PC-3 (cell line): ENCODE measurements at places on chromosomes 6 and 20.

DNA sequence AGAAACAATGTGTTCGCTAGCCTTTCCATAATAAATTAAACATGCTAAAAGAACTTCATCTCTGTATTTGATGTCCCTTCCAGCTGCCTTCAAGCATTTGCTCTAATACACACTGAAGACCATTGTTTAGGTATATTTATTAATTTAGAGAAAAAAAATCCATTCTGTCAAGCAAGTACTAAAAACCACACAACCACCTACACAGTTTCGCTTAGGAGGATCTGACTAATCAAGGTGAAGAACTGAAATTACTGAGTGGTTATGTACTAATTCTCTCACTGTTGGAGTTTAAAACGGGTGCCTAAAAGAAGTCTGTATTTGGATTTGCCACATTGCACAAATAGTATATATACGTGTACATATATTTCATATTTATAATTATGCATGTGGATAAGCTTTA lies 58.9 kb downstream of the GMDS start:
- DNase-seq = no peak

DNA sequence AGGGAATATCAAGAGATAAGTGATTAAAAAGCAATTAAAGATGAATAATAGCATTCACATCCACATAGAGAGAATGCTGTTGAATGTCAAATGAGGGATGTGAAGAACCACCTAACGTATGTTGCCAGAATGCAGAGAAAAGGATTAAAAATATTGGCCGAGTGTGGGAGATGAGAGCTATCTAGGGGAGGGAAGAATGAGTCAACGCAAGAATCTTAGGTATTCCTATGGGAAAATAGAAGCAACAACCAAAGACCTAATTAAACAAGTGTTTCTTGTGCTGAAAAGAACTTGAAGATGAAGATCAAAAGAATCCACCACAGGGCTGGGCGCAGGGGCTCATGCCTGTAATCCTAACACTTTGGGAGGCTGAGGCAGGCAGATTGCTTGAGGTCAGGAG lies 12.2 kb upstream of the RSPH3 start:
- DNase-seq = no peak

- no peak for DNase-seq
These were observed 7.1 kb downstream of the ELOVL2 start for GRCh38 chr6:11036977-11037430.

DNA sequence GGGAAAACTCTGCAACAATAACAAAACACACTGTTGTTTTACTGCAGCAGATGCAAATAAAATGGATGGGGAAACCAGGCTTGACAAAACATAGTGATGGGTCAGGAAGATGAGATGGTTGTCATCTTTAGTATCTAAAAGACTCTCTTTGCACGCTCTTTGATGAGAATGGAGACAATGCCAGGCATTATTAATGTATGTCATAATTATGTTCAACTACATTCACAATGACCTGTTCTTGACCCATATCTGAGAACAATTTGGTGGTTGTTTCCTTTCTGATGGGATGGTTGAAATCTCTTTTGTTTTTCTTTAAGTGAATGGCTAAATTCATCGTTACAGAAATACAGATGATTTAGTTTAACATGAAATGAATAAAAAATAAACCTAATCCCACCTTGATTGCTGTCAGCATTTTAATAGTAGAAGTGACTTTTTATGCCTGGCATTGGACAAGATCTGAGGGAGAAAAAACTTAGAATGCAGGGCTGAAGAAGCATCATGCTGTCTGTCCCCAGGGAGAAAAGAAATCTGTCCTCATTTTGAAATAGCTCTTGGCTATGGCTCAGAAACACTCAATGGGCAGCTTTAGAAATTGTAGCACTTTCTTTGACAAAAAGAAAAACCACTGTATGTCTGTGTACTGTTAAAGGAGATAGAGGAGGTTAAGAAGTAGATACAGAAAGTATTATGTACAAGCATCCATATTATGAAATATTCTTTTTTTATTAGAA lies 12.4 kb upstream of the GRIK2 start:
- DNase-seq = no peak

- no peak for DNase-seq
These were observed 893 bp downstream of the PRDM13 start for GRCh38 chr6:99607416-99608036.

- DNase-seq = no peak
These were observed 116.2 kb downstream of the RWDD2A start for GRCh38 chr6:83309344-83309743.

GRCh38 chr6:158068893-158069799 lies 87.5 kb downstream of the SYNJ2 start:
- peak; percentile 81 for DNase-seq

DNA sequence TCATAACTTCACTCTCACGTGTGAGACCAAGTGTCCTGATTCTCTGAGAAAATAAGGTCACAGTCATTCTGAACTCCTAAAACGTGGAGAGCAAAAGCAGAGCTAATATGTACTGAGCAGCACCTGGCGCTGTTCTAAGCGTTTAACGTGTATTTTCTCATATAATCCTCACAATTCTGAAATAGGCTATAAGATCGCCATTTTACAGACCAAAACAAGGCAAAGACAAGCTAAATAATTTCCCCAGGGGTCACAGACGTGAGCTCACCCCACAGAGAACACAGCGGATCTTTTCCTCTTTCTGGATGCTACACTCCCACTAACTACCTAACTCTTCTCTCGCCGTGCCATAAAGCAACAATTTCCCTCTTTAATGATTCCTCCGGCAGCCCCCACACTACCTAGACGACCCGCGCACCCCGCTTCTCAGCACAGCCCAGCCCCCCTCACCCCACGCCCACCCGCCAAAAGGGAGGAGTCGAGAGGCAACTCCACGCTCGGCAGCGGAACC lies 636 bp downstream of the SUPT3H start:
- peak; percentile 24 for DNase-seq

DNA sequence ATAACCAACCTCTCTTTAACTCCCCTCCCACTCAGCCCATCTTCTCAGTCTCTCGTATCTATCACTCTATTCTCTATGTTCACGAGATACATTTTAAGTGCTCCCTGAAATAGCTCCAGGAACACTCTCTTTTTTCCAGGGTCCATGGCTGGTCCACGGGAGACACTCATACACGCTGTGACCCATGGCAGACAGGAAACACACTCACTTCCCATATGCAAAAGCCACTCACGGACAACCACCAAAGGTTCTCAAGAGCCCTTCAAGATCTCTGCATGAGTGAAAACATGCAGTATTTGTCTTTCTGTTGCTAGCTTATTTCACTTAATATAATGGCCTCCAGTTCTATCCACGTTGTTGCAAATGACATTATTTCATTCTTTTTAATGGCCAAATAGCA lies 71.4 kb upstream of the PCSK2 start:
- no peak for DNase-seq

DNA sequence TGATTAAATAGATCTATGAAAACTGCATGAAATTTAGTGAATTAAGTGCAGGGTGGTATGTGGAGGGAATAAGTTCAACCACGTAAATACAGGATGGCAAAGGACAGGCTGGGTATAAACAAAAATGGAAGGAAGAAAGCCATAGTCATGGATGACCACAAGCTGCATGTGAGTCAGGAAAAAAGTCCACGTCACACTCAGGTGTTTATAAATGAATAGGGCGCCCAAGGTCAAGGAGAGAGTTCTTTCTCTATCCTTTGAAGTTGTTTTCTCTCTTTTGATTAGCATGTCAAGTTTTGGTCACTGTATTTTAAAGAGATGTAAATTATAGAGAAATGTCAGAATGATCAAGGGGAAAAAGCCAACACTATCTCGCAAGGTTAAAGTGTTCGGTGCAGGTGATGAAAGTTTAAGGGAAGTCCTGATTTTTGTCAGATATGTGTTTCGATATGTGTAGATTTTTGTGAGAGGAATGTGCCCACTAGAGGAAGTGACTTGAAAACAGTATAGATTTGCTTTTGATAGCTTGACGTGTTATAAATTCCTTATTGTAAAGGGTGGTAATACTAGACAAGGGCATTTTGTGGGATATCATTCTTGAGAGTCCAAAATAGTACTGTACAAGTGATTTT lies 58.7 kb downstream of the MAP3K4 start:
- DNase-seq = no peak

DNA sequence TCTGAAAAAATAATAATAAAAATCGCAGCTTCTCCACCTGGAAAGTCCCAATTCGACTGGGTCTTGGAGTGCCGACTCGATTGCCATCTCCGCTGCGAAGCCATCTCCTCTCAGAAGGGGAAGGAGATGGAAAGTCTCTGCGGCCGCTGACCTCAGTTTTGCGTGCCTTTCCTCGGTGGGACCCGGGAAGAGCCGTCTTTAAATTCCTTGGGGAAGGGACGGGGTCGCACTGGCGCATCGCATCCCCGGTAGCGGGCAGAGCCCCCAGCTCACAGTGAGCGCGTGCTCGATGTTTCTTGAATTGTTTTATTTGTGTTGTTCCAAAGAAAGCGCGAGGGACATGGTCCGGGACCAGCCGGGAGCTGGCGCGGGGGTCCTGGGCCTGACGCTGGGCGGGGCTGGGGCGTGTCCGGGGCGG lies 270 bp upstream of the TIAM2 start:
- DNase-seq = no peak

- DNase-seq = no peak
These were observed 103.3 kb upstream of the BACH2 start for GRCh38 chr6:90399970-90400369.

DNA sequence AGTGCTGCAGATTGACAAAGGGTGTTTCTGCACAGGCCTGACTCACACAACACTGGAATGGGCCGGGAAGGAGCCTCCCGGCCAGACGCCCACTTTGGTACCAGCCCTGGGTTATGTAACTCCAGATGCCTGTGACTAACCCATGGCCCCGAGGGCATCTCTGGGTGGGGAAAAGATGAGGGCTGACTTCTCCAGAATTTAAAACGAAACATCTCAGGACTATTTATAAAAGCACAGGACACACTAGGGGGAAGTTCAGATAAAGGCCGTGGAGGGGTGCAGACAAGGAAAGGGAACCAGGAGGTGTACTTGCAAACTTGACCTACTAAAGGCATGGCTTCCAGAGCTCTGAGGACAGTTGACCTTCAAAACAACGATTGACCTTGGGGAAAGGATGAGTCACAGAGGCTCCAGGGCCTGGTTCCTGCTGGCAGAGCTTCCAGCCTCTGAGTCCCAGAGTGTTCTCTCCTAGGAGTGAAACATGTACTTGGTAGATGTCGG lies 196.9 kb downstream of the NFATC2 start:
- peak; percentile 75 for DNase-seq

- no peak for DNase-seq
These were observed 30.7 kb downstream of the PARD6B start for GRCh38 chr20:50762045-50762422.

GRCh38 chr6:122258839-122259238 lies 140.6 kb upstream of the HSF2 start:
- DNase-seq = no peak

GRCh38 chr20:44776980-44777379 lies 31.3 kb downstream of the KCNK15 start:
- DNase-seq = peak; percentile 51

DNA sequence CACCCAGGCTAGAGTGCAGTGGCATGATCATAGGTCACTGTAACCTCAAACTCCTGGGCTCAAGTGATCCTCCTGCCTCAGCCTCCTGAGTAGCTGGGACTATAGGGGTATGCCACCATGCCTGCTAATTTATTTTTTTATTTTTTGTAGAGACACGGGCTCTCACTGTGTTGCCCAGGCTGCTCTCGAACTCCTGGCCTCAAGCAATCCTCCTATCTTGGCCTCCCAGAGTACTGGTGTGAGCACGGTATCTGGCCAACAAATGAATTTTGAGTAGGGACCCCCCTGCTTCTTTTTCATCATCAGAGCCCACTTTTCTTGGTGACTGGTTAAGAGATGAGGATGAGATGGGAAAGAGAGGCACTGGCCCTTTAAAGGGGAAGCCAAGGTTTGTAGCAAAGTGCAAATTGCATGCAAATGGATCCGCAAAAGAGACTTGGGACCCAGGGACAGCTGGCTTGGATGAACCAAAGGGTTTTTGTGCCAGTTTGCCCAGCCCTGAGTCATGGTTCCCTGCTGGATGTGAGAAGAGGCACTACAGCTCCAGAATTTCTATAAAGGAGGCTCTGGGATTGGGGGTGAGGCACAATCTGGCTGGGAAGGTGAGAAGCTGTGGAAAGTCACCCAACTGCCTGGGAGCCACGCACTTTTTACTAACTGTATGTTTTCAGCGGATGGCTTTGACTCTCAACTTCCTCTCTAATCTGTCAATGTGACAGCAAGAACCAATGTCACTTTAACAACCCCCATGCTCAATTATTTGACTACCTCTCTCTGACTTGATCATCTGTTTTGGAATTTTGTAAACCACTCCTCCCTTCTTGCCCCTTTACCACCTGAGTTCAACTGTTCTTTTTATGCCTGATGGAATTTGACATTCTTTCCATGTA lies 58.7 kb upstream of the RNF24 start:
- no peak for DNase-seq
